ENCODE measurements at places on chromosomes 4 and X. TPM values are rescaled to one million over a fixed set of nuclear protein-coding genes. Genes with fewer than 3 reads are reported as not detected.

FGF2 gene
- 9.6 TPM for polyA plus RNA-seq

MAGEB1 gene
- polyA plus RNA-seq: not detected

MAGT1 gene
- polyA plus RNA-seq: 38.8 TPM

CCKAR gene
- 0.15 TPM for polyA plus RNA-seq

NSUN7 gene
- 1.1 TPM for polyA plus RNA-seq

GLRA2 gene
- 0.21 TPM for polyA plus RNA-seq

DUSP21 gene
- polyA plus RNA-seq: not detected

TMEM187 gene
- 5.4 TPM for polyA plus RNA-seq

SYTL5 gene
- 0.26 TPM for polyA plus RNA-seq

GRIA2 gene
- polyA plus RNA-seq: 4.9 TPM

DNA sequence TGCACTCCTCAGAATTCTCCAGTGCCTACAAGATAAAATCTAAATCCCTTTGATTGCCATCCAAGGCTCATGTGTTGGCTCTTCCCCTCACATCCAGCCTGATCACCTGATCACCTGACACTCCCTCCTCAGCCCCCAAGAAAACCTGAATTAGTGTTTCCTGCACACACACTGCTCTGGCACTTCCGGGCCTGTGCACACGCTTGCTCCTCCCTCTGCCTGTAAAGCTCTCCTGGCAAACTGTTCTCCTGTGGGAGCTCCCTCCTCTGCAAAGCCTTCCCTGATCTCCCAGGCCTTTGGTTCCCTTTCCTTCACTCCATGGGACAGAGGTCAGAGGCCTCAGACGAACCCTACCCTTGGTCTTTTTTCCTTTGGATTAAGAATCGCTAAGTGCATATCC is 19.9 kb downstream of the PHKA2 start:
- DNase-seq: no peak

DNA sequence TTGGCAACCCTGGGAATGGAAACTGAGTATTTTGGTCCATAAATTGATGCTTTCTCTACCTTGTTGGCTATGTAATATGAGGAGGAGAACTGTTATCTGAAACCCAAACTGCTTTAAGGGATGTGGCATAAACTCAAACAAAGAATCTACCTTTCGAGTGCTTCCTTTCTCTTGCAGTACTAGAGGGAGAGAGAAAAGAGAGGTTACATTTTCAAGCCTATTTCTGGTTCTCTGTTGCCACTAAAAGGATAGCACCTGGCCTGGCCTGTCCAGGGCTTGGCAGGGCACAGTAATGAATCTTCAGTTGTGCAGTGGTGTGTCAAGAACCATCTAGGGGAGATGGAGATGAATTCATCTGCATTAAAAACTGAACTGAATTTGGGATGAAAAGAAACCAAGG is 308.6 kb downstream of the PTTG2 start:
- DNase-seq: no peak

GRCh38 chr4:4289941-4290850 is at the start of the genes LYAR and ZBTB49:
LYAR (minus strand) TSS chr4:4290154; CDS start chr4:4283742, 6,412 bp downstream.
ZBTB49 (plus strand) TSS chr4:4290251; CDS start chr4:4299946, 9,695 bp downstream.
- peak; percentile 97 for DNase-seq

- no peak for DNase-seq
Measured at GRCh38 chr4:39232100-39232499, 49.8 kb downstream of the WDR19 start.

DNA sequence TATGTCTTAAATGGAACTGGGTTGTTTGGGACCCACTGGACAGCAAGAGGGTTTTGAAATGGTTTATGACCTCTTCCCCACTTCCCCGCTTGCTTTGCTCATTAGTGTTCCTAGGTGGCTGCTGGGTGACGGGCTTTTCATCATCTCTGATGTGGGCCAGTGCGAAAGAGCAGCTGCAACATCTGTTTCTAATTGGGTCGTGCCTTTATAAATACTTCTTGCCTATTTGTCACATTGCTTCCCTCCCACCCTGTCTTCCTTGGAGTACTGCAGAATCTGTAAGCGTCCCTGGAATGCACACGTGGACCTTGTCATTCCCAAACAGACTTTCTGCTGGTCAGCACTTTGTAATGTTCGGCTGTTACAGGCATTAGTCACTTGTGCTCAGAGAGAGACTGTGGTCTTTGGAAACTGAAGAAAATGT is 35.2 kb downstream of the SEPTIN11 start:
- peak; percentile 100 for DNase-seq

GRCh38 chr4:129532573-129532972 is 436.6 kb downstream of the C4orf33 start:
- DNase-seq: no peak

DNA sequence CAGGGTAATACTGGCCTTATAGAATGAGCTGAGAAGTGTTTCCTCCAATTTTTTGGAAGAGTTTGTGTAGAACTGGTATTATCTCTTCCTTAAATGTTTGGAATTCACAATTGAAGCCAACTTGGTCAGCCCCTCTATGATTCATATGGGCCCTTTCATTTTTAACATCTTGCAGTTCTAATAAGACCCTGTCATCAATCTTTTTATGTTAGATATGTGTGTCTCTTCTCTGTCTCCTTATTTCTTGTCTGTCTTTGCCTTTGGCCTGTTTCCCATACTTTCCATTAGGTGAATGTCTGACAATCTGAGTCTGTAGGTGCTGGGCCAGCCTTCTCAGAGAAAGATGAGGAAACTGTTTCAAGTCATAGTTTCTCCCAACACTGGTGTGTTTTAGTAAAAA is 88.7 kb downstream of the SLC16A2 start:
- DNase-seq: no peak

DNA sequence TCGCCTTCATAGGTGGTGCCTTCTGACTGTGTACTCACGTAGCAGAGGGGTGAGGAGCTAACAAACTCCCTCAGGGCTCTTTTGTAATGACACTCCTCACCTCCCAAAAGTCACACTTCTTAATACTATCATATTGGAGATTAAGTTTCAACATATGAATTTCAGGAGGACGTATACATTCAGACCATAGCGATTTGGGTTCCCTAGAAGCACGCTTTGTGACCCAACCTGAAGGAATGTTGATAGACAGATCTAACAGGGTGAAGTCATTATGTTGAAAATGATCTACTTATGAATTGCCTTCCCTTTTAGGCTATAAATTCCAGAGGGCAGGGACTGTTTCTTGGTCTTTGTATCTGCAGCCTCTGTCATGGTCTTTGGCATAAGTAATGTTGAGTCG is 3.2 kb upstream of the KLHL34 start:
- DNase-seq: no peak

- DNase-seq: no peak
Measured at GRCh38 chr4:22483551-22483981, 32.3 kb downstream of the ADGRA3 start.

DNA sequence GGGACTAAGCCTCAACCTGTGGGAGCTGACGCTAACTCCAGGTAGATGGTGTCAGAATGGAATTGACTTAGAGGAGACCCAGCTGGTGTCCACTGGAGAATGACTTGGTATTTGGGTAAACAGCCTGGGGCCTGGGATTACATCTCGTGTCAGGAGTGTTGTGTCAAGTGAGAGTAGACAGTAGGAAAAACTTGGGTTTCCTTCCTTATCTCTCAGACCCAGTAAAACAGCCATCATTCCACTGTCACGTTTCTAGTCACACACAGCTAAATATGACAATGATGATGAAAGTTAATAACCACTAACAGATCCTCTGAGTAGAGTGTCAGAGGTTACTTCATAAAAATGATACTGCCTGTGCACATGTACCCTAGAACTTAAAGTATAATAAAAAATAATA is 13.8 kb downstream of the ZNF674 start:
- no peak for DNase-seq

DNA sequence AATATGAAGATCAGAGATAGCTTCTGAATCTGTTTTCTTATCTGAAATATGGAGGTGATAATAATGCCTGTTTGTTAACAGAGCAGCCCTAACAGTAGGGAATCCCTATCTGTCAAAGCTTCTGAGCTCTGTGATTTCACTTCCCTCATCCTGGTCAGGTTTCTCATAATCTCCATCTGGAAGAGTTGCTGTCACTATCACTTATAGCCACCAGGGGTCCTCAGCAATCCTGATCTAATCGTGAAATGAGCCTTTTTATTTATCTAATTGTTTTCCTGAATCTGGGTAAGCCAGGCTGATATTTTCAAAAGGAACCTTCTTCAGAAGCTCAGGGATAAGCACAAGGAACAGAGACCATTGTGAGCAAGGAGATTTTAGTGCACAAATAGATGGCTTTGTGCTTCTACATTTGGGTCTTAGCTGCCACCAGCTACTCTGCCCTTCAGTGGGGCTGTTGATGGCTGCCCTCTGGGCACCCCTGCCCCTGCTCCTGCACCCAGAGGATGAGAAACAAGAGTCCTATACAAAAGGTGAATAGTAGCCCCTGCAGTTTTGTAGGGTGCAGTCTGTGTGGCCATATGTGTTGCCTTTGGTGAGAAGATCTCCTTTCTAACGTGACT is 196.4 kb upstream of the RADX start:
- no peak for DNase-seq

DNA sequence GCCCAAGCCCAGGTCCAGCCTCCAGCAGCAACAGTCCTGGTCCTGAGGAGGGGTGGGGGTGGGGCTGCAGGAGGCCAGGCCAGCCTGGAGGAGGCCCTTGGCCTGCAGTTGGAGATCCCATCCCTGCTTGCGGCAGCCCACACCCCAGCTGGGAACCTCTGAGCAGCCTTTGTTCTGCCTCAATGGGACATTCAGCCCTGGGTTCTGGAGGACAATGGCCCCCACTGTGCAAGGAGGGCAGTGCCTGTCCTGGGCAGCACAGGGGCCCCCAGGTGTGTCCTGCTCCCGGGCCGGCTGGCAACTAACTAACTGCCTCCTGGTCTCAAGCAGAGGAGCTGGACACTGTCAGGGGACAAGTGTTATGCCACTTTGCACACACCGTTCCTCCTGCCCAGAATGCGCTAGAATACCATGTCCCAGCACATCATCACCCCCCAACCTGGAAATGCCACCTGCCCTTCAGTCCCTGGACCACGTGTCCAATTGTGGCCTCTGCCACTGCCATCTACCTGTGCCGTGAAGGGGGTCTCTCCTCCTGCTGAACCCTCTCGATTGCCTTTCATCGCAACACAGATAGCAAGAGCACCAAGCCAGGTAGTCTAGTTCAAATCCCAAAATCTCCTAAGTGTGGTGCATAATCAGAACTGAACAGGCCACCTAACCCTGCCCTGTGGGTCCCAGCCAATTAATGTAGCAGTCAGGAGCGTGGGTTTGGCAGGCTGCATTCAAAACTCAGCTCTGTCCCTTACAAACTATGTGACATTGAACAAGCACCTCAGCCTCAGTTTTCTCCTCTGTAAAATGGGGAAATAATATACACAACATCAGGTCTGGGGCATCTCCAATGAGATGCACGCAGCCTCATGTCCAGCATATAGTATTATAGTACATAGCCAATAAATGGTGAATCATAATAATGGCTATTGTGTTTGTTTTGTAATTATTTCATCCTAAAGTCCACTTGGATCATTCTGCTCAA is 8.8 kb downstream of the PPP2R2C start:
- no peak for DNase-seq

- DNase-seq: no peak
Measured at GRCh38 chrX:40086569-40087335, 11.0 kb downstream of the BCOR start.

DNA sequence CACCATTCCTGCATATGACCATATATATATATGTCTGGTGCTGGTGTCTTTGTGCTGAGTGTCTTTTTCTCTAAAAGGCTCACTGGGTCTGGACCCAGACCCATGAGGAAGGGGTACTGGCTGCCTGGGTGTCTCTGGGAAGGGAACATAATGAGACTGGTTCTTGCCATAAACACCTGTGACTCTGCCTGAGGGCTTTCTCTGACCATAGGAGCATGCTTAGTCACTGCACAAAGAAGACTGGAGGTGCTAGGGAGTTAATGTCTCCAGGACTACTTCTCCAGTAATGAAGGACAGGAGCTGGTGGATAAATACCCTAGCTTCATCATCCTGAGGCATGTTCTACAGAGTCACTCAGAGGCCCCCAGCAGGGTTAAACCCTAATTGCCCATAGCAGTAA is 47.1 kb upstream of the CASK start:
- DNase-seq: no peak

- no peak for DNase-seq
Measured at GRCh38 chr4:94363136-94363655, 20.6 kb upstream of the HPGDS start.

DNA sequence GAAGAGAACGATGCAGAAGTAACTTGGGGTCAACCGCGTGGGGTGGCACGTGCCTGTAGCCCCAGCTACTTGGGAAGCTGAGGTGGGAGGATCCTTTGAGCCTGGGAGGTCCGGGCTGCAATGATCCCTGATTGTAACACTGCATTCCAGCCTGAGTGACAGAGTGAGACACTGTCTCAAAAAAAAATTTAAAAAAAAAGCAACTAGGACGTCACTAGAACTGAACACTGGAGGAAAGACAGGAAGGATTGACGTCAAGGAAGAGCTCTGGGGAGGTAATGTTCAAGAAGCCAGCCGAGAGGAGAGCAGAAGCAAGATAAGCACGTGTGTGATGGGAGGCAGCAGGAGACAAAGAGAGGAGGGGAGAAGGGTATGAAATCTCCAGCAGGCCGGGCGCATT is 28.7 kb downstream of the S100G start:
- DNase-seq: no peak

GRCh38 chr4:76762137-76763130 is 135.5 kb downstream of the SOWAHB start:
- DNase-seq: no peak

DNA sequence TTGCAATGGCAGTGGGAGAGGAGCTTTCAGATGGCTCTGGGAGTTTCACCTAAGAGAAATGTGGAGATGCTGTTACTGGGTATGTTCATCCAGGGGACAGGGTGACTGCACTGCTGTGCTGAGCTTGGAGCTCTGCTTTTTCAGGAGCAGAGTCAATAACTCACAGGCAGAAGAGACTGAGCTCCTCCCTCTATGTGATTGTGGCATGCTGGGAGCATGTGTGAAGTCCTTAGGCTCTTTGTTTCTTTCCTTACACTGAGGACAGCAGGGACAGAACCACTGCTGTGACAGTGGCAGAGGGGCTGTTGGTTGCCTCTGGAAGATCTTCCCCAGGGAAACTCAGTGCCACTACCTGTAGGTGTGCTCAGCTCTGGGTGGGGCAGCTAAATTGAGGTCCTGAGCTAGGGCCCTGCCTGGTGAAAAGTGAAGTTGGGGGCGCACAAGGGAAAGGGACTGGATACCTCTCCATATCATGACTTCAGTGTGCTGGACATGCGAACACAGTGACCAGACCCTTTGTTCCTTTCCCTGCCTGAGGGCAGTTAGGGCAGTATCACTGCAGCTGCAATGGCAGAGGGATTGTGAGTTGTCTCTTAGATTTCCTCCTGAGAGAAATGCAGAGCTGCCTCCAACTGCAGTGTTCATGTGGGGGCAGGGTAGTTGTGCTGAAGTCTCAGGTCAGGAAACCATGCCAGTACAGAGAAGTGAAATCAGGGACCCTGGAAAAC is 156.7 kb downstream of the TENT5D start:
- no peak for DNase-seq

DNA sequence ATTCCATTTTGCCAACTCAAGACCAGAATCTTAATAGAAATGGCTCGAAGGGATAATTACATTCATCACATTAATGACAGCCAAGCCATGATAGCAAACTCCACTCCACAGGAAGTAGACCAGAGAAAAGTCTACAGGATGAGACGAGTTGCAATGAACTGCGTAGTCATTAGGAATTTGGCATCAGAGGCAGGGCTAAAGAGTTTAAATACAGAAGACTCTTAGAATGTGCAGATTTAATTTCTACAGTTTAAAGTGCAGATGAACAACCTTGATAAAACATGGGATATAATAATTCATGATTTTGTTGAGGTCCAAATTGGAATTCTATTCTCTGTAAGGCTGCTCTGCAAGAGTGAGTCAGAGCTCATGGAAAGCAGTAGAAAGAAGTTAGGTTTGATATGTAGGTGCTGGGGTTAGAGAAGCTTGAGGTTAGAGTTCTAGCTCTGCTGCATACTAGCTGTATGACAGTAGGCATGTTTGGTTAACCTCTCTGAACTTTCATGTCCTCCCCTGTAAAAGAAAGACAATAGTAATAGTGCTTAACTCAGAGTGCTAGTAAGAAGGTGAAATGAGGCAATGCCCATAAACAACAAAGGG is 32.2 kb downstream of the LNX1 start:
- no peak for DNase-seq
